CD4-positive, alpha-beta memory T cell (primary cell): ENCODE measurements at places on chromosomes 5 and 9. TPM values are rescaled to one million over a fixed set of nuclear protein-coding genes. Genes with fewer than 3 reads are reported as not detected.

PCDHGA5 gene
- total RNA-seq = 0.44 TPM

SLC25A25 gene
- total RNA-seq = 22.0 TPM

HTR4 gene
- not detected for total RNA-seq

RELL2 gene
- 21.3 TPM for total RNA-seq

TRPM3 gene
- total RNA-seq = not detected

GPX8 gene
- not detected for total RNA-seq

TOR4A gene
- total RNA-seq = 2.1 TPM

CARTPT gene
- not detected for total RNA-seq

SMIM3 gene
- 8.0 TPM for total RNA-seq

GABRG2 gene
- total RNA-seq = not detected

PCAT7 gene
- total RNA-seq = not detected

CCIN gene
- not detected for total RNA-seq

PAM gene
- total RNA-seq = 25.8 TPM

TOMM5 gene
- 48.2 TPM for total RNA-seq

TMEM171 gene
- total RNA-seq = 0.36 TPM

RANBP3L gene
- total RNA-seq = not detected

OR1J4 gene
- not detected for total RNA-seq

FAM151B gene
- 0.39 TPM for total RNA-seq

NOXA1 gene
- 4.5 TPM for total RNA-seq

ENHO gene
- not detected for total RNA-seq

TEX10 gene
- 22.8 TPM for total RNA-seq

SPAG8 gene
- 5.6 TPM for total RNA-seq

TAF11L10 gene
- not detected for total RNA-seq

CNTNAP3 gene
- not detected for total RNA-seq

SEPTIN8 gene
- 13.8 TPM for total RNA-seq

LRRC14B gene
- not detected for total RNA-seq

DRD1 gene
- not detected for total RNA-seq

OR1J2 gene
- total RNA-seq = not detected

SLC36A2 gene
- total RNA-seq = not detected

MELK gene
- 0.19 TPM for total RNA-seq

IL7R gene
- total RNA-seq = 2,440 TPM

HMMR gene
- total RNA-seq = 0.15 TPM

SMIM33 gene
- total RNA-seq = 1.1 TPM

SHLD3 gene
- 6.1 TPM for total RNA-seq
